ENCODE measurements at places on chromosomes 16 and 17.

- peak; percentile 71 for DNase-seq
These were observed at the start of gene RHBDF2 for GRCh38 chr17:76501018-76501826. Gene RHBDF2, minus strand, starts transcription at chr17:76501423. Its CDS starts 19,899 bp downstream, at chr17:76481524.

- peak; percentile 62 for DNase-seq
These were observed 7.9 kb upstream of the SOST start for GRCh38 chr17:43766413-43767052.

GRCh38 chr16:8257561-8257960 is 332.8 kb downstream of the TMEM114 start:
- DNase-seq: no peak

- no peak for DNase-seq
These were observed 15.9 kb downstream of the CHAD start for GRCh38 chr17:50452630-50453300.

DNA sequence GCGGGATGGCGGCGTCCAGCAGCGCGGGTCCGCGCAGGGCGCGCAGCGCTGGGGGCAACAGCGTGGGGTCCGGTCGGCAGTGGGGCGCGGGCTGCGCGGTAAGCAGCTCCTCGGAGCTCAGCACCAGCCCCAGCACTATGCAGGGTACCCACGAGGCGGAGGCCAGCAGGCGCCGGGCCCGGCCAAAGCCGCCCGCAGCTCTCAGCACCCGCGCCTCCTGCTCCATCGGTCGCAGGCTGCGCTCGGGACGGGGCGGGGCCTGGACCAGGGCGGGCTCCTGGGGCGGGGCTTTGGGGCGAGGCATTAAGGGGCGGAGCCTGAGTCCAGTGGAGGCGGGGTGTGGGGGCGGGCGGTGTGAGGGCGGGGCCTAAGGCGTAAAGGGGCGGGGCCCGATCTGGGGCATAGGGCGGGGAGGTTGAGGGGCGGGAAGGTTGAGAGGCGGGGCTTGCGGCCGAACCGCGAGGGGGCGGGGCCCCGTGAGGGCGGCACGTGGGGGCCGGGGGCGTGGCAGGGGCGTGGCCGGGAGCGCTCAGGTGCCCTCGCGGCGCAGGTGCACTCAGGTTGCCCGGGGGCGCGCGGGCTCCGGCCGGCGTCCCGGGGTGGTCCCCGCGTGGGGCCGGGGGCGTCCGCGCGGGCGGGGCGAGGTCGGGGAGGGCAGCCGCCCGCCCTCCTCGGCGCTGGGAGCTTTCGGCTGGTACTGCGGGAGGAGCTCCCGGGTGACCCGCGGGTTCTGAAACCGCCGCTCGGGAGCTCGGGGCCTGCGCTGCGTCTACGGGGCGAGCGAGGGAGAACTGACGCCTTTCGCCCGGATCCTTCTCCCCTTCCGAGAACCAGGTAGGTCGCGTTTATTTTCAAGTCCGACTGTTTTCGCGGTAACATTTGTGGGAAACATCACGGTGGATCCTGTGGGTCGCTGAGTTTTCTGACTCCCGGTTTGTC is 1.4 kb upstream of the SLC22A31 start:
- DNase-seq: peak; percentile 82
